ENCODE measurements at places on chromosomes 6 and 20. TPM values are rescaled to one million over a fixed set of nuclear protein-coding genes. Genes with fewer than 3 reads are reported as not detected.

Gene GINM1
- 45.0 TPM for polyA plus RNA-seq

Gene SLC13A3
- polyA plus RNA-seq, result 1.9 TPM

Gene NOX3
- polyA plus RNA-seq, result not detected

Gene MUC22
- 0.02 TPM for polyA plus RNA-seq

Gene AKAP12
- 4.3 TPM for polyA plus RNA-seq

Gene CBLN4
- polyA plus RNA-seq, result 0.09 TPM

Gene ZNF831
- 2.9 TPM for polyA plus RNA-seq

Gene BMP2
- 0.78 TPM for polyA plus RNA-seq

Gene TOP1
- 44.2 TPM for polyA plus RNA-seq

Gene ZSCAN31
- 3.9 TPM for polyA plus RNA-seq

Gene PTCHD4
- polyA plus RNA-seq, result 0.07 TPM

Gene MMP24
- polyA plus RNA-seq, result 0.11 TPM

Gene SNAP25
- 2.0 TPM for polyA plus RNA-seq

Gene SMIM13
- polyA plus RNA-seq, result 4.5 TPM

Gene CAPN11
- polyA plus RNA-seq, result 1.0 TPM

Gene HLA-DQA1
- polyA plus RNA-seq, result 358 TPM

Gene REM1
- polyA plus RNA-seq, result 1.2 TPM

Gene ANKRD60
- polyA plus RNA-seq, result not detected

Gene GPSM3
- polyA plus RNA-seq, result 146 TPM

Gene PLCB4
- polyA plus RNA-seq, result 4.8 TPM

Gene SAMD5
- 1.2 TPM for polyA plus RNA-seq

Gene DNAH8
- 0.11 TPM for polyA plus RNA-seq

Gene C6orf163
- 1.5 TPM for polyA plus RNA-seq

Gene RGS17
- 1.6 TPM for polyA plus RNA-seq

Gene DAAM2
- polyA plus RNA-seq, result 4.2 TPM

Gene PMEPA1
- polyA plus RNA-seq, result 5.1 TPM

Gene HAO1
- polyA plus RNA-seq, result 0.02 TPM

Gene VARS1
- 25.2 TPM for polyA plus RNA-seq

Gene CFAP206
- polyA plus RNA-seq, result 0.43 TPM

Gene IL17A
- 0.21 TPM for polyA plus RNA-seq

Gene SLC26A8
- 0.11 TPM for polyA plus RNA-seq

Gene MUC21
- 0.27 TPM for polyA plus RNA-seq

Gene PREX1
- 19.8 TPM for polyA plus RNA-seq

Gene HLA-DMB
- polyA plus RNA-seq, result 71.0 TPM

Gene CYP39A1
- polyA plus RNA-seq, result 1.2 TPM

Gene MAPK14
- polyA plus RNA-seq, result 33.4 TPM

Gene ADGB
- polyA plus RNA-seq, result 0.18 TPM

Gene OOEP
- polyA plus RNA-seq, result 0.23 TPM

Data from thymus (tissue), 14 donors.